Tibial nerve (tissue), 4 donors: ENCODE measurements at places on chromosomes 6 and 20. TPM values are rescaled to one million over a fixed set of nuclear protein-coding genes. Genes with fewer than 3 reads are reported as not detected.

The SERINC3 gene
- total RNA-seq, result 97.5 TPM

The POPDC3 gene
- total RNA-seq, result 3.3 TPM

The SCUBE3 gene
- total RNA-seq, result 1.3 TPM

The USP49 gene
- 13.8 TPM for total RNA-seq

The NTSR1 gene
- not detected for total RNA-seq

The PTK6 gene
- total RNA-seq, result 0.90 TPM

The DUSP15 gene
- total RNA-seq, result 49.4 TPM

The OPRM1 gene
- not detected for total RNA-seq

The PROKR2 gene
- total RNA-seq, result not detected

The TMC2 gene
- 0.59 TPM for total RNA-seq

The CSE1L gene
- total RNA-seq, result 35.6 TPM

The IRF4 gene
- total RNA-seq, result 3.3 TPM

The PKIB gene
- total RNA-seq, result 2.0 TPM

The SLA2 gene
- total RNA-seq, result 0.21 TPM

The SPATS1 gene
- not detected for total RNA-seq

The ECT2L gene
- not detected for total RNA-seq

The FRS3 gene
- 4.8 TPM for total RNA-seq
